Stimulated activated CD4-positive, alpha-beta T cell treated with anti-CD3 and anti-CD28 coated beads, Interleukin-1b, Interleukin-23, amount 100 ng/mL, for 1 hour (primary cell): ENCODE measurements at places on chromosomes 4 and X.

DNA sequence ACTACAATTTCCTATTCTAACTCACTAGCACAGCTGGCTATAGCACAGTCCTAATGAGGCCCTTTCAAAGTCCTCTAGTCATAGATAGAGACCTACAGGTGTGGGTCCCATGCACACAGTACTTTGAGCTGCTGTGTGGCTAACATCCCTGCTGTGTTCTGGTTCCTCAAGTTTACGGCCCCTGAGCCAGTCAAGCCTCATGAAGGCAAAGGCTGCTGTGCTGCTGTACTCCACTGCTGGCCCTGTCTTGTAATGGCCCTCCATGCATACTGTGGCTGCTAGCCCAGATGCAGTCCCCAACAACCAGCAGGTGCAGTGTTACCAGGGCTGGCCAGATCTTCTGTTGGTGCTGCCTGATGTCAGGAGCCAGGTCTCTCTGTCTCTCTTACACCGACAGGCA is 23.4 kb upstream of the ENPEP start:
- no peak for DNase-seq

- DNase-seq, result no peak
Observed at GRCh38 chrX:109373468-109373867, 108.4 kb downstream of the GUCY2F start.

GRCh38 chr4:143341186-143341755 is 4.6 kb downstream of the GAB1 start:
- DNase-seq, result no peak

DNA sequence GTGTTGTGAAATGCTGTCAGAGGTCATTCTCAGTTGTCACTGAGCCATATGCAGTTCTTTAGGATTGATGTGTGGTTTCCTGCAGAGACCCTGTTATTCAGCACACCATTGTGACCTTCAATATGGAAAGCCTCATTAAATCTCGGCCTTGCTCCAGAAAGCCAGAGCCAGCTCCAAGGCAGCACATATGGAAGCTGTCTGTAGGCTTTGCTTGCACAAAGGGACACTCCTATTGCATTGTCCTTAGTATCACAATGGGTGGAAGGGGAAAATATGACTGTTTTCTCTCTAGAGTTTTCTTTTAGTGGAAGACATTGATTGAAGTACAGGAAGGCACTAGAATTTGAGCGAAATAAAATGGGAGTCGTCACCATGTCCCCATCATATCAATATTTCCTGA is 179.0 kb downstream of the CEP135 start:
- DNase-seq, result no peak

DNA sequence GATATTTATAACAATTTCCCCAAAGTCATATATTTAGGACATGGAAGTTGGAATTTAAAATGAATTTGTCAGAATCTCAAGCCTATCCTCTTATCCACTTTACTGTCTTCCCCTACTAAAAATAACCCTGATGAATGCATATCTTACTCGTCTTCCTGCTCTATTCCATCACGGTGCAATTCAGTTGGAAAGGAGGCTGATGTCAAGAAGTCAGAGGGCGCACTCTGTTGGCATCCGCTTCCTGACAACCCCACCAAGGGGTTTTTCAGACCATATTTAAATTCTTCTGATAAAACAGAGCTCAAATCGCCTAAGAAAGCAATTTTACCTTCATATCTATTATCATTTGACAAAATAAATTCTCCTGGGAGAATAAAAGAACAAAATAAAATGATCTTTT is 233.5 kb downstream of the ARHGAP24 start:
- no peak for DNase-seq

DNA sequence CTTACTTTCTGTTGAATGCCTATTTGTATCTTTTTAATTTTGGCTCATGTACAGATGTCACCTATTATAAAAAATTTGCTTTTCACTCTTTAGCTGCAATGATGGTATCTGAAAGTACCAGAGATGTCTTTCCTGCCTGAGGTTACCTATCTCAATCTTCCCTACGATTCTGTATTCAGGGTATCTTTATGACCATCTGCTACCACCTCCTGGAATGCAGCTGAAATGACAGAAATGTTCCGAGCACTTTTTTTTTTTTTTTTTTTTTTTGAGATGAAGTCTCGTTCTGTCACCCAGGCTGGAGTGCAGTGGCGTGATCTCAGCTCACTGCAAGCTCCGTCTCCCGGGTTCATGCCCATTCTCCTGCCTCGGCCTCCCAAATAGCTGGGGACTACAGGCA is 136.4 kb downstream of the REPS2 start:
- DNase-seq, result no peak

GRCh38 chr4:3484057-3484973 is 21.2 kb downstream of the DOK7 start:
- DNase-seq, result no peak

DNA sequence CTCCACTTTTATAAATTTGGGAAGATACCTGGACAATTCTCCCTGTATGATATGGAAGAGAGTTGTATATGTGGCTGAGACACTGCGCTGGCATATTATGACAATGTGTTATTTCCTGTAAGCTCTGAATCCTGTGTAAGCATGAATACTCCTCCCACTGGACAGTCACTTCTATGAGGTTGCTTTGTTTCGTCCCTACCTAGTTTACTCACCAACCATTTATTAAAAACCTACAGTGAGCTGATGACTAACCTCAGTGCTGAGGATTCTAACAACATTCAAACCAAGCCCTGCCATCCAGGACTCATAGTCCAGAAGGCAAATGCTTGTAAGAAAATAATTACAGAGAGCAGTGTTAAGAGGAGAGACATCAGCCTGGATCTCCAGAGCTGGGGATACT is 1632.9 kb upstream of the TENM3 start:
- DNase-seq, result no peak

DNA sequence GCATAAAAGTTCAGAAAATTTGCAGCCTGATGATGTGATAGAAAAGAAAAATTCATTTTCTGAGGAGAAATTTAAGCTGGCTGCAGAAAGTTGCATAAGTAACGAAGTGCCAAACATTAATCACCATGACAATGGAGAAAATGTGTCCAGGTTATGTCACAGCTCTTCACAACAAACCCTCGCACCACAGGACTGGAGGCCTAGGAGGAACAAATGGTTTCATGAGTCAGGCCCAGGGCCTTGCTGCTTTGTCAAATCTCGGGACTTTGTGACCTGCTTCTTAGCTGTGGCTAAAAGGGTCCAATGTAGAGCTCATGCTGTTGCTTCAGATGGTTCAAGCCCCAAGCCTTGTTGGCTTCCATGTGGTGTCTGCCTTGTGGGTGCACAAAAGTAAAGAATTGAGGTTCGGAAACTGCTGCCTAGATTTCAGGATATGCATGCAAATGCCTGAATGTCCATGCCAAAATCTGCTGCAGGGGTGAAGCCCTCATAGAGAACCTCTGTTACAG is 527.4 kb downstream of the SH3BGRL start:
- no peak for DNase-seq

DNA sequence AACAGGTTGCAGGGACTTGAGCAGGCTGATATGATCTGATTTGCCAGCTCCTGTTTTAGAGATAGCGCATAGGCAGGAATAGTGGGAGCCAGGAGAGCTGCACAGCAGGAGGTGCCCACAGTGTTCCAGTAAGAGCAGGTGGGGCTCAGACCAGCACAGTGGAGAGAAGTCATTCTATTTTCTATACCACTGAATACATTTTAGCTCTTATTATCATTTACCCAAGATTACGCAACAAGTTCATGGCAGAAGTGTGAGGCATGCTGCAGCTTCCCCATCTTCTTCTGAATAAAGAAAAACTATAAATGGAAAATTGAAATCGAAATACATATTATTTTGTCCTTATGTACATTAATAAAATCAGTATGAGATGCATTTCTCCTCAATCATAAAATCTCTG is 114.7 kb upstream of the EDNRA start:
- no peak for DNase-seq

DNA sequence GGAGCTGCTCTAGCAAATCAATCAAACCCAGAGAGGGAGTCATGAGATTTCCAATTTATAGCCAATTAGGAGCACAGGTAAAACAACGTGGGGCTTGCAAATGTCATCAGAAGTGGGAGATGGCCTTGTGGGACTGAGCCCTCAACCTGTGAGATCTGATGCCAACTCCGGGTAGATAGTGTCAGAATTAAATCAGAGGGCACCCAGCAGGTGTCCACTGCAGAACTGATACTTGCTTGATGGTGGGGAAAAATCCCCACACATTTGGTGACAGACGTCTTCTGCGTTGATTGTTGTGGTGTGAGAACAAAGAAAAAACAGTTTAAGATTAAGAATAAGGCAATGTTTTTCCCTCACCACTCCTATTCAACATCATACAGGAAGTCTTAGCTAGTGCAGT is 1402.8 kb downstream of the RAPGEF2 start:
- no peak for DNase-seq

DNA sequence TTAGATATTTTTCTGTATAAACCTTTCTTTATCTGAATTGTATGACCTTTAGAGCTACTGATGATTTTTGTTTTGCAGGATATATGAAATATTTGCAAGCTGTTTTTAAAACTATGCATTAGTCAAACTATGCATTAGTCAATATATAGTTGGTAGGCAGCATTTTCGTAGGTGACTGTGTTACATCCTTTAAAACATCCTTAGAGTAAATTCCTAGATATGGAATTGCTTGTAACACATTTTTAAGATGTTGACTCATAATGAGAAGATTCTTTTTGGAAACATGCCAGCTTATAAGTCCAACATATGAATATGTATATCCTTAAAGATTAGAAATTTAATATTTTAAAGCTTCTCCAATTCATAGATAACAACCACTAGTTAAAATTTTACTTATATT is 1768.5 kb downstream of the PCDH7 start:
- DNase-seq, result no peak

GRCh38 chrX:9114245-9114644 is 80.3 kb upstream of the FAM9B start:
- no peak for DNase-seq

DNA sequence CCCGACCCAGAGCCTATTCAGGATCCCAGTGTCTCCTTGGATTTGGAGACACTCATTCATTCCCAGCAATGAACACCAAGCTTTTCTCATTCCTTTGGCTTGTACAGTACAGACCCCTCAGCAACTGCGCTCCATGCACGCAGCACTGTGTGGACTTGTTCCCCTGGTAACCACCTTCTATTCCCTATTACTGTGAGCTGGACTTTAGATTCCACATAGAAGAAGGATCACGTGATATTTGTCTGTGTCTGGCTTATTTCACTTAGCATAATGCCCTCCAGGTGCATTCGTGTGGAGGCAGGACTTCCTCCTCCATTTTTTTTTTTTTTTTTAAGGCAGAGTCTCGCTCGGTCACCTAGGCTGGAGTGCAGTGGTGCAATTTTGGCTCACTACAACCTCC is 106.4 kb downstream of the PHKA2 start:
- no peak for DNase-seq

DNA sequence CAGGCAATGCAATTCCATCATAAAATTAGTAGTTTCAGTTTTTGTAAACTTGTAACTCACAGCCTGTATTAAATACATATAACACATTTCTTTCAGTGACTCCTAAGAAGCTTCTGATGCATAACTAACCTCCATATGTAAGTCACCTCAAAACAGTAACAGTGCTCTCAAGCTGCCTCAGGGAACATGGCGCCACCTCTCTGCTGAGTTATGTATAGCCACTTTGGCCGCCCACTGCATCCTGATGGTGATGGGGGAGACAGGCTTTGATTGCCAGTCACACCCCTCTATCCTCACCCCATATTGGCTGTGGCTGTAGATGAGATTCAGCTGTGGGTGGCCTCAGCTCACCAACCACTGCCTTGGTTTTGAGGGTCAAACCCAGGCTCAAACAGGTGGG is 54.3 kb downstream of the LRBA start:
- DNase-seq, result no peak

- DNase-seq, result no peak
Observed at GRCh38 chrX:24392709-24393108, 32.3 kb downstream of the SUPT20HL1 start.

GRCh38 chr4:83489711-83490326 is 4.9 kb upstream of the ABRAXAS1 start:
- no peak for DNase-seq

GRCh38 chr4:137651128-137651527 is 118.8 kb upstream of the PCDH18 start:
- no peak for DNase-seq

DNA sequence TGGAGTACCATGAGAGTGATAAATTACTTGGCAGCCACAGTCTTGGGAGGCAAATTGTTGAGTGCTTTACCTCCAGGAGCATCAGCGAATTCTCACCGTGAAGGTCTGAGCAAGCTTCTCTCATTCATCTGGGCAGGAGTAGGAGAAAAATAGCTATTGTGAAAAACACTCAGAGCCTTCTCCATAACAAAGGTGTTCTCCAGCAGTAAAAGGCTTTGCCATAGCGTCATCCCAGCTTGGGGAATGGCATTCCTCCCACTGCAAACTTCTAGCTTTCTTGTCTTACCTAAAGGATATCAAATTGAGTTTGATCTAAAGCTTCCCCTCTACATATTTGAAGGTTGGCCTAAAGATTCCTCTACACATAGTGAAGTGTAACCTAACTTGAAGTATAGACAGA is 29.8 kb upstream of the MAGEA11 start:
- no peak for DNase-seq

DNA sequence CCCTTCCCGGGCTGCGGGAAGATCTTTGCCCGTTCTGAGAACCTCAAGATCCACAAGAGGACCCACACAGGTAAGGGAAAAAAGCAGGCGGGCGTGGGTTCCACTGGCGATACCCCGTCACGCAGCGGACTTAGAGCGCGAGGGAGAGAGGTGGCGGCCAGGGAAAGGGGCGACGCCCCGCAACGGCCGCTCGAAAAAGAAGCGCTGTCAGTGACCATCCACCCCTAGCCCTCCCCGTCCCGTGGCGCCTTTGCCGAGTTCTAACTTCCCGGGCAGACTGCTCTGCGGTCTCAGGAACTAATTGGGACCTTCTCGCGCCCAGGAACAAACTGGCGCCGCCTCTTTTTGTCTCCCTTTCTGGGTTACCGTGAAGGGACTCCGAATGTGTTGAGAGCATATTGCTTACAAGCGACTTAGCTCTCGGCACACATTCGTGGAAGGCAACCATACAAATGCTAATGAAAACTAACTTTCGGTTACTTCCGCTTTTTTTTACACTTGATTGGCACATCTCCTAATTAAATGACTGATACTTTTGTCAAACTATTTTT is 1.8 kb downstream of the ZIC3 start:
- no peak for DNase-seq
